ENCODE measurements at places on chromosomes 7 and 10.

GRCh38 chr7:44257618-44258422 is 57.0 kb downstream of the YKT6 start:
- DNase-seq: peak; percentile 40

DNA sequence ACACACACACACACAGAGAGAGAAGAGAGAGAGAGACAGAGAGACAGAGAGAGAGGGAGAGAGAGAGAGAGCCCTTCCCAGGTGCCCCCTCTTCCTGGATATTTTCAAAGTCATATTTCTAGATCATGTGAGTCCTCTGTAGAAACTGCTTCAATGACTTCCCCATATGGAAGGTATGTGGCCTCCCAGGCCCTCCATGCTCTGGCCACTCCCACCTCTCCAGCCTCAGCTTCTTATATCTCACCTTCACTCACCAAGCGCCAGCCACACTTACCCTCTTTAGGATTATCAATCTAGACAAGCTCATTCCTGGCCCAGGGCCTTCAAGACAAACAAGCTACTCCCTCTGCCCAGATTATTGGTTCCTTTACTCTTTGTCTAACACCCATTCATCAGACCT is 259.7 kb downstream of the MTERF1 start:
- no peak for DNase-seq

DNA sequence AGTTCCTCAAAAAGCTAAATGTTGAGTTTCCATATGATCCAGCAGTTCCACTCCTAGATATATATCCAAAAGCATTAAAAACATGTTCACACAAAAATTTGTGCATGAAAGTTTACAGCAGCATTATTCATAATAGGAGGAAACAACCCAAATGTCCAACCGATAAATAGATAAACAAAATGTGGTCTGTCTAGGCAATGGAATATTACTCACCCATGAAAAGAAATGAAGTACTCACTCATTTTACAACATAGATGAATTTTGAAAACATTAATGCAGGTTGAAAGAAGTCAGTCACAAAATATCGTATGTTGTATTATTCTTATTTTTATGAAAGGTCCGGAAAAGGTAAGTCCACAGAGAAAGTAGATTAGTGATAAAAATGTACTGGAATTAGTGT is 34.0 kb downstream of the BMPR1A start:
- no peak for DNase-seq

DNA sequence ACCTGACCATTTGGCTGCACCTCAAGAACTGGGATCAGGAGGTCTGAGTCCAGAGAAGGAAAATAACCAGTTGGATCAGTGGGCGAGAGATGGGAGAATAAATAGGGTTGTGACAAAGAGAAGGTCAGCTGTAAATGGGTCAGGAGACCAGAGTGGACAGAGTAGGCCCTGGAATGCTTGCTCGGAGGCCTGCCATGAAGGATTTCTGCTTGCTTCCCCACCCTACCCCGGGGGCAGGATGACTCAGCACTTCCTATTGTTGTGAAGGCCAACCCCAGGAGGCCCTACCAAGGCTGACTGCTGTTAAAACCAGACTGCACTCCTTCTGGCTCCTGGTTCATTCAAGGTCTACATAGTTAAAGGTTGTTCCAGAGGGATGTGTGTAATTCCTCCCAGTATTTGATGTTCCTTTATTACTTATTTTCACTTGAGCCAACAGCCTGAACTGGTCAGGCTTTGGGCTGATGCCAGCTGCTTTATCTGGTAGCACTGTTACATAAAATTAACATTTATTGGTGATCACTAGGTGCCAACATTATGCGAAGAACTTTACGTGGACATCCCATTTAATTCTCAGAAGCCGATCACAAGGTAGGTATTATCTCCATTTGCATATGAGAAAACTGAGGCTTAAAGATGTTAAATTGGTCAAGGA is 27.3 kb upstream of the IFRD1 start:
- DNase-seq: no peak

DNA sequence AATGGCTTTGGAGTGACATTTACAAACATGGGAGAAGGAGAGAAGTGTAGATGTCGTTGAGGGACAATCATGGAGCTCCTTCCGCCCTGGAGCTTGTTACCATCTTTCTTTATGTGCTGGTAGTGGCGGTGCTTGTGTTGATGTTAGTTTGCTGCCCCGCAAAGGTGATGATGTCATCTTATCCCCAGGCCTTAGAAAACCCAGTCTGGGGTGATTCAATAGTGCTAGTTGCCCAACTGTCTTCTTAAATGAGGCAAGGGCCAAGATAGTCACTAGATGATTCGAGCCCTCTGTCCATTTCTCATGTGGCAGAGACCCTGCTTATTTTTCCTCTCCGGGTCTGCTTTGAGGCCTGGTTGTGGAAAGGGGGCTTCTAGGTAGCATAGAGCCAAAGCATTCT is 277.4 kb downstream of the CCSER2 start:
- no peak for DNase-seq

- no peak for DNase-seq
Observed at GRCh38 chr10:50550291-50550839, 73.4 kb downstream of the SGMS1 start.

DNA sequence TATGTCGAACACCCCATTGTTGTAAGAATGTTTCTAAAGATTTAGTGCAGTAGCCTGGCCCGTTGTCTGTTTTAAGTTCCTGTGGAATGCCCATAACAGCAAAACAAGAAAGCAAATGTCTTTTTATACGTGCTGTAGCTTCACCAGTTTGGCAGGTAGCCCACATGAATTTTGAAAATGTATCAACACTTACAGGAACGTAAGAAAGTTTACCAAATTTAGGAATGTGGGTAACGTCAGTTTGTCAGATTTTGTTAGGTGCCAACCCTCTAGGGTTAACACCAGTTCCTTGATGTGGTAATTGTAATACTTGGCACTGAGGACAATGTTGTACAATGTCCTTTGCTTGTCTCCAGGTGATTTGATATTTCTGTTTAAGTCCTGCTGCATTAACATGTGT is 3.2 kb upstream of the GIMAP4 start:
- DNase-seq: no peak
